ENCODE measurements at places on chromosomes 7 and 10. TPM values are rescaled to one million over a fixed set of nuclear protein-coding genes. Genes with fewer than 3 reads are reported as not detected.

DNA sequence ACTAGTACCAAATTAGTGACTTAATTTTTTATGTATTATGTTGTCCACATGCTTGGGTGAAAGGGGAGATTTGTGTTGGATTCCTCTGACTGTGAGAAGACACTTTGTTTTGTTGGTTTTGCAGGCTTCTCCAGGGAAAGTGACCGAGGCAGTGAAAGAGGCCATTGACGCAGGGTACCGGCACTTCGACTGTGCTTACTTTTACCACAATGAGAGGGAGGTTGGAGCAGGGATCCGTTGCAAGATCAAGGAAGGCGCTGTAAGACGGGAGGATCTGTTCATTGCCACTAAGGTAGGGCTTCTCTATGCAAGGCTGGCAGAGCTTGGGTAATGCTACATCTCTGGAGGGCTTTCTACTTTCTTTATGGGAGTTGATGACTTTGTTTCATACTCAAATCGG lies 4.5 kb downstream of the AKR1E2 start:
- no peak for DNase-seq
- no peak overlapping the region for H3K4me3 ChIP-seq
- peaks cover 2% of the 10 kb centered on the region for H3K36me3 ChIP-seq

GRCh38 chr10:99170116-99170675 lies 65.5 kb downstream of the HPSE2 start:
- no peaks in the 10 kb centered on the region for H3K27me3 ChIP-seq
- H3K27ac ChIP-seq: no peak overlapping the region
- H3K4me1 ChIP-seq: no peaks in the 10 kb centered on the region
- no peaks in the 10 kb centered on the region for H3K36me3 ChIP-seq
- H3K4me3 ChIP-seq: no peak overlapping the region

- H3K4me3 ChIP-seq: no peak overlapping the region
- H3K4me1 ChIP-seq: peaks cover 35% of the 10 kb centered on the region
- H3K27me3 ChIP-seq: peaks cover 66% of the 10 kb centered on the region
These were observed 1.4 kb upstream of the IL6 start for GRCh38 chr7:22725585-22725984.

GRCh38 chr10:73887294-73888039 lies 13.1 kb upstream of the CAMK2G start:
- no peak overlapping the region for H3K27ac ChIP-seq
- H3K36me3 ChIP-seq: no peaks in the 10 kb centered on the region
- no peak for DNase-seq
- peaks cover 15% of the 10 kb centered on the region for H3K27me3 ChIP-seq
- H3K4me3 ChIP-seq: no peak overlapping the region

DNA sequence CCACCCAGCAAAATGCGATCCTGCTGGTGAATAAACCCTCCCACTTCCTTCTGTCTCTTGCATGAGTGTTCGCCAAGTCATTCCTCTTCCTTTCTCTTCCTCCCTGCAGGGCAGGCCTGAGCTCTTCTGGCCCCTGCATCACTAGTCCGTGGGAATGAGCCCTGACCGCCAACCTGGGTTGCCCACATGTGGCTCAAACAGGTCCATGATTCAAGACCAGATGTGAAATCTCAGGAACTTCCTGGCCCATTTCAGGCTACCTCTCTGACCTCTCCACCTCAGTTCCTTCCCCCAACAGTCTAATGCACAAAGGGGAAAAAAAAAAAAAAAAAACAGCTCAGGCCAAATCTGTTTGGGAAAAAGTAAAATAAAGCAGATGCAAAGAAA lies 5.4 kb upstream of the YWHAG start:
- peaks cover 5% of the 10 kb centered on the region for H3K27me3 ChIP-seq
- H3K4me1 ChIP-seq: peaks cover 29% of the 10 kb centered on the region
- no peaks in the 10 kb centered on the region for H3K36me3 ChIP-seq
- DNase-seq: peak; percentile 23

- H3K27me3 ChIP-seq: no peaks in the 10 kb centered on the region
- H3K36me3 ChIP-seq: no peaks in the 10 kb centered on the region
- no peak for DNase-seq
- H3K4me3 ChIP-seq: no peak overlapping the region
- H3K27ac ChIP-seq: no peak overlapping the region
These were observed 14.6 kb upstream of the PWWP2B start for GRCh38 chr10:132382231-132382922.

GRCh38 chr7:68537051-68537773 lies 1061.1 kb upstream of the AUTS2 start:
- H3K27ac ChIP-seq: no peak overlapping the region
- no peaks in the 10 kb centered on the region for H3K36me3 ChIP-seq
- no peaks in the 10 kb centered on the region for H3K4me1 ChIP-seq
- DNase-seq: no peak

DNA sequence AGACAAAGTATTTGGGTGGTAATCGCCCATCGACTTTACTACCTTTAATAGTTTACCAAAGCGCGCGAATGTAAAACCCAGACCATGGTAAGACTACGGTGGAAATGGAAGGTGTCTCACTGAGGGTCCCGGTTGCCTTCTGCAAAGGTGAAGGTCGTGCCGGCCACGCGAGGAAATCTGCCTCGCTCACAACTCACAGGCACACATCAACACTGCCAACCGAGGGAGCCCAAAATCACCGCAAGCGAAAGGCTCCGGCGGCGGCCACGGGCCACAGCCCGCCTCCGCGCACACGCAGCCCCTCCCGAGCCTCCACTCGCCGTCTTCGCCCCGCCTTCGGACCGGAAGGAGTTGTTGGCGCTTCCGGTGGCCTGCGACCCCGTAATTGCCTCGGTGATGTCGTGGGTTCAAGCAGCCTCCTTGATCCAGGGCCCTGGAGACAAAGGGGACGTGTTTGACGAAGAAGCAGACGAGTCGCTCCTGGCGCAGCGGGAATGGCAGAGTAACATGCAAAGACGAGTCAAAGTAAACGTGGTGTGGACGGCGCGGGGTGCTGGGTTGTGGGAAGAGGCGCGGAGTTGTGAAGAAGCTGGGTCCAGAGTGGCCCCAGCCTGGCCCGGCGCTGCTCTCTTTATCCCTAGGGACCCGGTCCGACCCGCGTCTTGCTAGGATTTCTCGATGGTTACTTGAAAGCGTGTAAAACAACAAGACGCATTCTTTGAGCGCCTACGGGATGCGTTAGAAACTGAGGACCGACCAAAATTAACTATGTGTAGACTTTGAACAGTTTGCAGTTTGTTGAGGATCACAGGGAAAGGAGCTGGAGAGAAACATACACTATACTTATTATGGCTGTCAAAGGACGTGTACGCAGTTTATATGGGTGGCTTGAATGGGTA lies at the start of gene YAE1:
Gene YAE1, plus strand, starts transcription at position 382 of the 899 bp plus-strand sequence. Its CDS starts 15 bp downstream, at position 397.
- H3K4me3 ChIP-seq: peak within 1 kb of the TSS; percentile 96
- no peaks in the 10 kb centered on the region for H3K27me3 ChIP-seq
- peak; percentile 89 for DNase-seq
- H3K4me1 ChIP-seq: peaks cover 29% of the 10 kb centered on the region

DNA sequence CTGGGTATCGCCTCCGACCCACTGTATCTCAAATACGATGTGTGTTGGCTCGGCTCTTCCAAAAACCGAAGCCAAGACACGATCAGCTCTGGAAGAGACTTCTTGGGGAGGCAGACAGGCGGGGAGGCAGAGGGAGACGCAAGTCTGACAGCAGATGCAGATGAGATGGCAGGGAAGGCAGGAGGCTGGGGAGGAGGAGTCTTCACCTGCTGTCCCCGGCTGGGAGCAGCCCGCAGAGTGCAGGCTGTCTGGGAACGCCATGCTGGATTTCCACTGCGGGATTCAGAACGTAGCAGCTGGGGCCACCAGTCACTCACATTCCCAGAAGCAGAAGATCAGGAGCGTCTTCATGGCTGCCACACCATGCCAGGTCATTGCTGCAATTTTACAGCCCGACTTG lies 29.4 kb downstream of the CTBP2 start:
- H3K27me3 ChIP-seq: peaks cover 7% of the 10 kb centered on the region
- no peaks in the 10 kb centered on the region for H3K4me1 ChIP-seq
- no peaks in the 10 kb centered on the region for H3K36me3 ChIP-seq
- no peak for DNase-seq
- H3K4me3 ChIP-seq: no peak overlapping the region

DNA sequence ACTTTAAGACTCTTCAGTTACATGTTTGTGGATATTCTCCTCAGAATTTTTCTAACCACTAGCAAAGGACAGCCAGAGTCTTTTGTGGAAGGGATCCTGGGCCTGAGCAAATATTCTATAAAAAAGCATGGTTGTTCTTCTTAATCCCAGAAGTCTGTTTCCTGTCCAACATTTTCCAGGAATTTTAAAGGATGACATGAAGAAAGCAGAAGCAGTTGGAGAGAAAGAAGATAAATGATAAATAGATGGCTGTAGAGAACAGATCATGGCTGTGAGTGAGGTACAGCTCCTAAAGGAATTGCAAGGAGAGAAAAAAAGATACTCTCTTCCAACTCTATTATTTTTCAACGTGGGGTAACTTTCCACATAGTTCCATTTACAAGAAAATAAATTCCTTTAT lies 91.8 kb upstream of the STEAP4 start:
- peaks cover 11% of the 10 kb centered on the region for H3K4me1 ChIP-seq
- H3K27ac ChIP-seq: no peak overlapping the region
- H3K4me3 ChIP-seq: no peak overlapping the region

GRCh38 chr10:7168414-7168813 lies 242.4 kb downstream of the SFMBT2 start:
- H3K4me1 ChIP-seq: no peaks in the 10 kb centered on the region
- no peak overlapping the region for H3K4me3 ChIP-seq
- H3K36me3 ChIP-seq: peaks cover 6% of the 10 kb centered on the region
- no peak for DNase-seq
- no peaks in the 10 kb centered on the region for H3K27me3 ChIP-seq
- no peak overlapping the region for H3K27ac ChIP-seq

- no peak for DNase-seq
- H3K4me3 ChIP-seq: peak overlapping the region; percentile 73
- H3K27ac ChIP-seq: no peak overlapping the region
- peaks cover 63% of the 10 kb centered on the region for H3K27me3 ChIP-seq
- peaks cover 5% of the 10 kb centered on the region for H3K4me1 ChIP-seq
- H3K36me3 ChIP-seq: no peaks in the 10 kb centered on the region
These were observed 1.4 kb downstream of the JCAD start for GRCh38 chr10:30057894-30058556.

FRMD4A gene
- 0.35 TPM for total RNA-seq

CC2D2B gene
- not detected for total RNA-seq

PAX4 gene
- not detected for total RNA-seq

TSPAN33 gene
- total RNA-seq: 31.5 TPM

ASAH2 gene
- 3.9 TPM for total RNA-seq

All from activated T-cell treated with anti-CD3 and anti-CD28 coated beads, Interleukin-2, amount 50 U/mL, for 72 hours (primary cell).